Renal cortex interstitium (tissue), 15 donors: ENCODE measurements at places on chromosomes 1 and 21. TPM values are rescaled to one million over a fixed set of nuclear protein-coding genes. Genes with fewer than 3 reads are reported as not detected.

ALDH4A1 gene
- 78.8 TPM for polyA plus RNA-seq

CGN gene
- 42.1 TPM for polyA plus RNA-seq

SERTAD4 gene
- polyA plus RNA-seq: 3.9 TPM

FCGR1A gene
- 1.4 TPM for polyA plus RNA-seq

FAM72A gene
- 6.2 TPM for polyA plus RNA-seq

TRIM63 gene
- polyA plus RNA-seq: 0.86 TPM

PLA2G2C gene
- not detected for polyA plus RNA-seq

ZNF683 gene
- polyA plus RNA-seq: not detected

C1orf53 gene
- polyA plus RNA-seq: 3.2 TPM

ZNF593OS gene
- 1.9 TPM for polyA plus RNA-seq

INTS7 gene
- polyA plus RNA-seq: 22.0 TPM

S100A12 gene
- polyA plus RNA-seq: 2.4 TPM

RNF223 gene
- 0.82 TPM for polyA plus RNA-seq

LORICRIN gene
- polyA plus RNA-seq: not detected

SLC35A3 gene
- polyA plus RNA-seq: 29.2 TPM

- DNase-seq: no peak
Observed at GRCh38 chr1:24911651-24912155, 18.4 kb downstream of the RUNX3 start.

- DNase-seq: no peak
Observed at GRCh38 chr1:245153552-245154428, 995 bp upstream of the KIF26B start.

DNA sequence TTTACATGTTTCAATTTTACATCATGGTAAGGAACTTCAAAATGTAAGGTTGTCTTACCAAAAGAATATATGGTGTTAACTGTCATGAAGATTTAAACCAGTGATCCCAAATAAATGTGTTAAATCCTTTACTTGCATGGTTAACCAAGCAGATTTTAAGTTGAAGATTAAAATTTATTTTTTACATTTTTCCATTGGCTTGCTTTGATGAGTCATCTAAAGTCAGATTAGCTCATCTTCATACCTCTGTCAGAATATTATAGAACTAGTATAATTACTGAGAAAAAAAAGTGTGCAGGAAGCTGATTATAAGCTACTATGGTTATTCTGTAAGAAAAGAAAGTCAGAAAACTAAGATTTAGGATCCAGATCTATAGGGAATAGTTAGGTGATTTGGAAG, 95.3 kb upstream of the DPH5 start:
- DNase-seq: no peak

- peak; percentile 36 for DNase-seq
Observed at GRCh38 chr21:45478115-45478801, 64.0 kb downstream of the SLC19A1 start.

DNA sequence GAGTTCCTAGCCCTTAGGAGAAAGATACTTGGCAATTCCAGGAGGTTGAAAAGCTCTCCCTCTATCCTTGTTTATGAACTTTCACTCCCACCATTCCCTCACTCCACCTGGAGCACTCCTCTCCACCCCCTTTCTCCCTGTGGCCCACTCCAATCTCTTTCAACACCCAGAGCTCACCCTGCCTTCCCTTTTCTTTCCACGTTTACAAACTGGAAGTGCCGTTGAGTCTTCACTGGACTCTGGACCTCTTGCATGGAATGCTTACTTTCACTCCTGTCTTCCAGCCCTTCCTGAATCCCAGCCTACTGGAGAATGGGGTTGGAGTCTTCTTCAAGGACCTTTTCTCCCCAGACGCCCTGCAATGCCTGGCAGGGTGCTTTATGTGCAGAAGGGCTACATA, 198.5 kb downstream of the RHOU start:
- DNase-seq: no peak

DNA sequence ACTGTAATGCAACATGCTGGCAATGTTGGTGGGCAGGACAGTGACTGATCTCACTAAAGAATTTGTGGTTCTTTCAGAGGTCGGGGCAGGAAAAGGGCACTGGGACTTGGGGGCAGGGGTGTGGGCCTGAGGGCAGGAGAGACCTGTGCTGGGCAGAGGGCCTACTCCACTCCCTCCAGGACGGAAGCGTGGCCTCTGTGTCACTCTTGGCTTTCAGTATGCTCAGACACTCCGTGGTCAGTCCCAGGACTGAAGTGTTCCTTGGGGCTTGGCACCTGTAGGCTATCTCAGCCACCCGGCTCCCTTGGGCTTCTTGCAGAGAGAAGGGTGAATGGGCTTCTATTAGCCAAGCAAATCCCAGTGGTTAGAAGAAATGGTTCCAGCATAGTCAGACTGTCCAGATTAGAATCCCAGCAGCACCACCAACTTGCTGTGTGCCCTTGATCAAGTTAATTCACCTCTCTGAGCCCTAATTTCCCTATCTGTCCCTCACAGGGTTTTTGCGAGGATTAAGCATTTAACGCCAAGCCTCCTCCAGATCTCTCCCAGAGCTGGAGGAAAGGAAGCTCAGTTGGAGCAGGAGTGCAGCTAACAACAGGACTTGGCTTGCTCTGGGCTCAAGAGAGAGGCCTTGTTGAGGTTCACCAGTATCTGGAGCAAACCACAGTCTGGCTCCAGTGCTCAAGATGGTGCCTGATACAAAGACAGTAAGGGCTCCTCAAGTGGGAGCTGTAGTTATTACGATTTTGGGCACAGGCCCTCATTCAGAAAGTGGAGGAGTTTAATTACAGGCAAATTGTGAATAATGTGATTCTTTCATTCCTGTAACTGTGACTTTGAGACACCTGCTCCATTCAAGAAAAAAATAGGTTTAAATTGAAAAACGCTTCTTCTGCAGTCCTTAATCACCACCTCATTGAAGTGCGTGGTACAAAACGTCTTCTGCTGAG, 57.7 kb upstream of the LRP8 start:
- no peak for DNase-seq

GRCh38 chr1:16114527-16115467, 41.1 kb downstream of the EPHA2 start:
- no peak for DNase-seq

- DNase-seq: no peak
Observed at GRCh38 chr1:29029667-29030066, 94.0 kb downstream of the TMEM200B start.

- no peak for DNase-seq
Observed at GRCh38 chr1:115809076-115809475, 31.9 kb downstream of the NHLH2 start.

DNA sequence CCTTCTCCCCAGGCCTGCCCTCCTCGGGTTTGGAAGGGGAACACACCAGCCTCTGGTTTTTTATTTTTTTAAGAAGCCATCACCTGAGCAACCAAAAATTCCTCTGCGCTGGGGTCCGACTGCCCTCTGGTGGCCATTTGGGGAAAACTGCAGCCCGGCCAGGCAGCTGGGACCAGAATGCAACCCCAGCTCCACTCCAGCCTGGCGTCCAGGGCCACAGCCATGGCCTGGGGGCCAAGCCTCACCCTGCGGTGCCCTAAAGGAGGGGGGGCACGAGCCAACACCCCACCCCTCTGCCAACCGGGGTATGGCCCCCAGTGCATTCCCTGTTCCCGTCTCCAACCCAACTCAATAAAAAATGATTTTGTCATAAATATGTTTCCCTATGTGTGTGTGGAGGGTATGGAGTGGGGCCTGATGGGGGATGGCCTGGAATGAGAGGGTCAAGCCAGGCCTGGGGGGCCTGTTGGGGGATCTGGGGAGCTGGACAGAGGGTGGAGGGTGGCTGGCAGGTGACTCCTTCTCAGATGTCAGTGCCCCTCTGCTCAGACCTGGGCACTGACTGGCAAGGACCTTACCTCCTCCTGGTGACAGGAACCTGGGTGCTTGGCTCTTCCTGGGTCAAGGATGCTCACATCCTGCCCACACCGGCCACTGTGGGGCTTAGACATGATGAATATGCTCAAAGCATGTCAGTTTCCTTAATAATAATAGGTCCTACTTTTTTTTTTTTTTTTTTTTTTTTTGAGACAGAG, 3.2 kb downstream of the GPR3 start:
- peak; percentile 66 for DNase-seq

DNA sequence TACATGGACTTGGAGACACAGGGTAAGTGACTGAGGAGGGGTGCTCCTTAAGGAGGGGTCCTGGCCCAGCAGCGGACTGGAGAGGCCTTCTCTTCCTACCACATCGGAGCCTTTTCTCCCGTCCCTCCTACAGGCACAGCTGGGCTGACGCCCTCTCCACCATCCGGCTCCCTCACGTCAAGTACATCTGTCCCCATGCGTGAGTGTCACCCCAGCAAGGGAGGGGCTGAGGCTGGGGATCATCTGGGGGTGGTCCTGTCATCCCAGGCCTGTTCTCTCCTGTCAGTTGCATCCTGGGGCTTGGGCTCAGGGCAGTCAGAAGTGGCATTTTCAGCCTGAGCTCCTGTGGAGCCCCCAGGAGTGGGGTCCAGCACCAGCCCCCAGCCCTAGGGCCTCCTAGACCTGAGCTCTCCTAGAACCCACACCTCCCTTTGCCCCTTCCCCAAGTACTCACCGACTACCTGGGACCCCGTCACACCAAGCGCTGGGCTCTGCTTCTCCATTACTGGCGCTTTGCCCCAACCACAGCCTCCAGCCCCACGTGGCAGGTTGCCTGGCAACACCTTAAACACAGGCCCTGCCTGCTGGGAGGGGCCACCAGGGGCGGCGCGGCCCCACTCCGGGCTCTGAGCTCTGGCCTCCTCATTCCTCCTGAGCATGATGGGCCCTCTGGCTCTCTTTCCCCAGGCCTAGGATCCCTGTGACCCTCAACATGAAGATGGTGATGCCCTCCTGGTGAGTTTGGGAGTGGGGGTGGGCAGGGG, 2.3 kb downstream of the LYPLA2 start:
- no peak for DNase-seq

GRCh38 chr1:67889953-67890567, 56.8 kb upstream of the GNG12 start:
- DNase-seq: no peak

GRCh38 chr1:50422946-50423669, at the start of gene DMRTA2:
Gene DMRTA2, minus strand, starts transcription at chr1:50423443. Its CDS starts 1,907 bp downstream, at chr1:50421536.
- DNase-seq: no peak

GRCh38 chr1:107378426-107378825, 237.6 kb downstream of the NTNG1 start:
- no peak for DNase-seq

GRCh38 chr1:48688102-48688760, 88.5 kb downstream of the BEND5 start:
- no peak for DNase-seq

DNA sequence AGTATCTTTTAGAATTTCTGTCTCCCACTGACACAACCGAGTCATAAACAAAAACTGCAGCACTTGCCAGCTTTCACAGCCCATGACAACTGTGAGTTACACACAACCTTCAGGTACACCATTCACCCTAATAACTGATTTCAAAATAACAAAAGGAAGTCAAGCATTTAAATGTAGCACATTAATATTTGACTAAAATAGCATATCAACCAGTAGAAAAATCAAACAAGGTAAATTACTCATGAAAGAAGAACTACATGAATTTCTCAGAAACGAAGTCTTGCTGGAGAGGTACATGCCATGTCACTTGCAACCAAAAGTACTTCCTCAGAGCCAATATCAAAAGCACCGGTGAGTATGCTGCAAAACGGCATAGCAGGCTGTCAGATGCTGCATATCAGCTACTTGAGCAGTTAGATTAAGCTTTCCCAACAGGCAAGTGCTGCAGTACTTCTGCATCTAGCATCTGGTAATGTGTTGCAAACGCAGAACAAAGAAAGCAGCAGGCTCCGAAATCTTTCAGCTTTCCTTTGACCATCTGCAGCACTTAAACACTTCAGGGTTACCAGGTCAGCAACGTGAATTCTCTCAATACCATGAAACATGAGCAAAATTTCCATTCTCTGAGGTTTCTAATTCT, 223.2 kb downstream of the SMYD3 start:
- no peak for DNase-seq

DNA sequence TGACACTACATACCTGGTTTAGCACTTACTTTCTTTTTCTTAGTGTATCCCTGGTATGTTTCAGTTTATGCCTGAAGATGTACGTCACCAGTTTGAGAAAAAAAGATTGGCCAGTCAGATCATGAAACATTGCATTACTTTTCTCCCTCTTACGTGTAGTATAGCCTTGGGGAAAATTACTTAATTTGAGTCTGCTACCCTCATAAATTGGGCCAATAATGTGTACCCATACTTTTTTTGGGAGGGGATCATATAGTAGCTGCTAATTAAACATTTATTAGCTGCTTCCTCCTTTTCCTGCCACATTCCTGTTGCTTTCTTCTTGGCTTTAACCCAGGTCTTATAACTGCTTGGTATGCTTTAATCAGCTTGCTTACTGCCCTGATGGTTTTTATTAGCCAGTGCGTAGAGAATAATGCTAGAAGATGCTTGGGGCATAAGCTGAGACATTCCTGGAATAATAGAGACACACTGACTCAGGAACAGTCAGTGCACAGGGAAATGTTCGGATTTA, 32.1 kb downstream of the RABGAP1L start:
- peak; percentile 16 for DNase-seq

DNA sequence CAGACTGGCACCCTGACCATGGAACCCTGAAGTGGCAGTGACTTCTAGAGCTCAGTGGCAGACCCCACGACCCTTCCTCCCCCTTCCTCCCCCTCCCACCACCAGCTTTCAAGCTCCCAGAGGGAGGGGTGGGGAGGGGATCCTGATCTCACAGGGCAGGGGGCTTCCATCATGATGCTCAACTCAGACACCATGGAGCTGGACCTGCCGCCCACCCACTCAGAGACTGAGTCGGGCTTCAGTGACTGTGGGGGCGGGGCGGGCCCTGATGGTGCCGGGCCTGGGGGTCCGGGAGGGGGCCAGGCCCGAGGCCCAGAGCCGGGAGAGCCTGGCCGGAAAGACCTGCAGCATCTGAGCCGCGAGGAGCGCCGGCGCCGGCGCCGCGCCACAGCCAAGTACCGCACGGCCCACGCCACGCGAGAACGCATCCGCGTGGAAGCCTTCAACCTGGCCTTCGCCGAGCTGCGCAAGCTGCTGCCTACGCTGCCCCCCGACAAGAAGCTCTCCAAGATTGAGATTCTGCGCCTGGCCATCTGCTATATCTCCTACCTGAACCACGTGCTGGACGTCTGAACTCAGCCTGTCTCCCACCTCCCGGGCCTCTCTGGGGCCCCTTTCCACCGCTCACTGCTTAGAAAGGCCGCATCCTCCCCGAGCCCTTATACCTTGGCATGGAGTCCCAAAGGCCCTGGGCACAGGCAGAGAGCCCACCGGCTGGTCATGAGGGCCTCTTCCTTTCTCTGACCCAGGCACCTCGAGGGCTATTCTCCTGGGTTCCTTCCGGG, 3.9 kb downstream of the NHLH1 start:
- no peak for DNase-seq

- DNase-seq: no peak
Observed at GRCh38 chr1:65393347-65393746, 27.1 kb upstream of the LEPR start.

- no peak for DNase-seq
Observed at GRCh38 chr1:170807432-170807831, 127.9 kb upstream of the MROH9 start.
